ENCODE measurements at places on chromosomes 12 and 14. TPM values are rescaled to one million over a fixed set of nuclear protein-coding genes. Genes with fewer than 3 reads are reported as not detected.

Gene DEGS2
- 2.7 TPM for total RNA-seq

Gene PRR4
- total RNA-seq: 1.6 TPM

Gene IFNG-AS1
- total RNA-seq: not detected

Gene MMP17
- 18.0 TPM for total RNA-seq

Gene TUNAR
- not detected for total RNA-seq

Gene SLC39A5
- total RNA-seq: 0.27 TPM

Gene ACSS3
- 0.40 TPM for total RNA-seq

Gene FAM222A
- 0.83 TPM for total RNA-seq

Data from K562 (cell line).